ENCODE measurements at places on chromosomes 1 and 21.
A peak's percentile ranks its signal among the peaks of the same experiment; 100 is the strongest.

DNA sequence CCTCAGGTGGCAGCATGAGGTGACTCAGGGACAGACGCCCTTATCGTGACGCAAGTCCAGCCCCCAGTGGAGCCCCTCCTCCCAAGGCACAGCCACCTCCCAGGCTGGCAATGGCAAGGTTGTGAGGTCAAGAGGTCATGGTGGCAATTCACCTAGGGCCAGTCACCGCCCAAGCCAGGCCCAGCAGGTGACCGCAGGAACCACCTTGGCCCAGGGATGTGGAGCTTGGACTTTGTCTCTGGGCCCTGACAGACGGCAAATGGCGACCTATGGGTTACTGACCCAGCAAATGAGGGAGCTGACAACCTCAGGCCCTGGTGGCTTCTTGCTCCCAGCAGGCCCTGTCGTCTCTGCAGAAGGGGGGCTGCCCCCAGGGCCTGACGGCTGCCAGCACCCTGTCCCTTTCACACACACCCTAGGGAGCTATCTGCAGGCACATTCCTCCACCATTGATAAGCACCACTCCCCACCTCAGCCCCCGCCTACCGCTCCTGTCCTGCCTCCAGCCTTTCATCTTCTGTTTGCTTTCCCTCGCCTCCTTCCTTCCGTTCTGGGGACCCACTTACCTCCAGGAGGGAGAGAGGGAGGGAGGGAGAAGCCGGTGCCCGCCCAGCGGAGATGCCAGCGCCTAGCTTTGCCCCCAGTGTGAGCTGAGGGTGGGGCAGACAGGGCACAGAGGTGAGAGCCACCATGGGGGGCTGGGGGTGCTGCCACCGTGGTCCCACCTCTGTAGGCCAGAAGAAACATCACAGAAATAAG, 12.1 kb downstream of the EPHA2 start:
- DNase-seq = no peak

DNA sequence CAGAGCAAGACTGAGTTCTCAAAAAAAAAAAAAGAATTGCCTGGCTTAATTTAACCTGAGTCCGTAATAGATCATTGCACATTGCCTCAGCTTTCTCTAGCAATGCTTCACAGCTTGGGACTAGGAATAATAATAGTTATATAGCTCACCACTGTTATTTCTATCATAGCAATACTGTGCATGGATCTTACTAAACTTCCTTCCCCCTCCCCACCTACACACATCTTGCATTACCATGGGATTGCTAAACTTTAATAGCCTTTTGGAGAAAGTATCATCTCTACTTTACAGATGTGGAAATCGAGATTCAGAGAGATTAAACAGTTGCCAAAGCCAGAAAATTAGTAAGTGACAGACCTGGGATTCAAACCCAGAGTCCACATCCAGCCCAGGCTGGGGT, 99.4 kb downstream of the ATP5PO start:
- DNase-seq = no peak

GRCh38 chr21:45615145-45615711, 28.3 kb upstream of the PCBP3 start:
- peak; percentile 88 for DNase-seq

- DNase-seq = no peak
Observed at GRCh38 chr21:17803536-17803935, 15.6 kb downstream of the C21orf91 start.

GRCh38 chr1:81880781-81881180, 80.0 kb downstream of the ADGRL2 start:
- DNase-seq = no peak

DNA sequence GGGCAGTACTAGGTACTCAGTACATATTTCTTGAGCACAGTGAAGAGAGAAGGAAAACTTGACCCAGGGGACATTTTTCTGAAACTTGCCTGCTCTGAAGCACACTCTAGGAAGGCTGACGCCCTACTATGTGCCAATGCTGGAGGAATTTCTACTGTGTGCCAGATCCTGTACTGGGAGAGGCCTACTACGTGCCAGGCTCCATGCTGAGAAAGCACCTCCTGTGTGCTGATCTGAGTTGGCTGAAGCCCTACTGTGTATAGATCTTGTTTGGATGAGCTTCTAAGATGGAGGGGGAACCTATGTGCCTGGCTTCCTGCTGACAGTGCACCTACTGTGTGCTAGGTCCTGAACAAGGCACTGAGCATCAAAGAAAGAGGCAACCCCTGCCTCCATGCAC, 86.2 kb downstream of the GRIK3 start:
- DNase-seq = no peak

DNA sequence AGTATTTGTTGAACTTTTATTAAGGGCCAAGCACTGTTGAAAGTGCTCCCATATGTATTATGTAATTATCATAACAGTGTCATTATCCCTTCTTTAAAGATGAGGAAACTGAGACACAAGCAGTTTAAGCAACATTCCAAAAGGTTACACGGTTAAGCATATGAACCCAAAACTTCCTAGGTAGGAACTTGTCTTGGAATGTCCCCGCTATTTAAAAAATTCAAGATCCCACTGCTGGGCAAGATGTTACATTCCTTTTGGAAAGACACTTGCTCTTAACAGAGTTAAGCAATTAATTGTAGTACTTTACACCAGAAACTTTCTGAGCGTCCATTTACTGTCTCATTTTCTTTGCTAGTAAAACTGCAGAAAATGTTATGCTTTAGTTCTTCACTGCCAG, 15.6 kb downstream of the LMO4 start:
- no peak for DNase-seq

DNA sequence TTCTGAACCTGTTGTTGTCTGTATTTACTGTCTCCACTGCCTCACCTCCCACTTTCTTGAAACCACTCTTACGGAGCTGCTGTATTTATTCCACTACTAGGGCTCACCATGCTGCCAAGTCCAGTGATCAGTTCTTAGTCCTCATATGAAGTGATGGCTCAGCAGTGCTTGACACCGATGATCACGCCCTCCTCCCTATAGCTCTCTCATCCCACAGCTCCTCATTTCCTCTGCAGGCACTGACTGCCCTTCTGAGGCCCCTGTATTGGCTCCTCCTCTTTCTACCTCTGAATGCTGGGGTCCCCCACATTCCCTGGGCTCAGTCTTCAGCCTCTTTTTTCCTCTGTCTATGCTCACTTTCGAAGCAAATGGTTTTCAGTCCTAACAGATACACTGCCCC, 3.4 kb downstream of the CLCA1 start:
- no peak for DNase-seq

DNA sequence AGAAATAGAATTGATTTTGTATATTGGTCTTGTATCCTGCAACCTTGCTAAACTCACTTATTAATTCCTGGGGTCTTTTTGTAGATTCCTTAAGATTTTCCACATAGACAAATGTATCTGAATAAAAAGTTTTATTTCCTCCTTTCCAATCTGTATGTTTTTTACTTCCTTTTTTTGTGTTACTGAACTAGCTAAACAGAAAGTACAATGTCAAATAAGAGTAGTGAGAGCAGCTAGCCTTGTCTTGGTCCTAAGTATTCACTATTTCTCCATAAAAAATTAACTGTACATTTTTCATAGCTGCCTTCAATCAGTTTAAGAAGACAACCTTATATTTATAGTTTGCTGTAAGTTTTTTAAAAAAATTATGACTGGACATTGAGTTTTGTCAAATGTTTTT, 74.9 kb downstream of the FASLG start:
- DNase-seq = no peak

DNA sequence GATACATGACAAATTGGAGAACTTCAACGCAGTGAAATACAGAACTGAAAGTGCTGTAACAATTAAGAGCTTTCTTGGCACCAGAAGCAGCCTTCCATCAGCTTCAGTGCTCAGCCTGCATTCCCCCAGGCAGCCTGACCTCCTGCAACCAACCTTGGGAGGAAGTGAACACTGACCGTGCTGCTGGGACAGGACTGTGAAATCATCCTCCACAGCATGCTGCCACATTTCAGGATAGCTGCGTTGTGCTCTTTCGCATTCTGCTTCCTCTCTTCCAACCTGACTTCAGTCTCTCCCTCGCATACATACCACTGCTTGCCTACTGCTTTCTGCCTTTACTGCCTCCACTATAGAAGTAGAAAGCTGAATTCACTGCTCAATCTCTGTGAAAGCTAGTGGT, 388.6 kb downstream of the RWDD3 start:
- DNase-seq = no peak

GRCh38 chr21:21973806-21974205, 975.6 kb downstream of the NCAM2 start:
- DNase-seq = no peak

GRCh38 chr1:237736372-237737029, 154.2 kb downstream of the ZP4 start:
- no peak for DNase-seq

GRCh38 chr1:12201352-12202189, 28.3 kb upstream of the VPS13D start:
- DNase-seq = no peak

- DNase-seq = no peak
Observed at GRCh38 chr21:29307718-29308455, 9.2 kb downstream of the BACH1 start.

GRCh38 chr21:45542242-45542666, at the start of gene SLC19A1:
Gene SLC19A1, minus strand, starts transcription at chr21:45542440. Its CDS starts 4,481 bp downstream, at chr21:45537959.
- DNase-seq = peak; percentile 67

- peak; percentile 87 for DNase-seq
Observed at GRCh38 chr1:37477198-37477931, 3.0 kb downstream of the ZC3H12A start.
